Right hindlimb (tissue), 1 donor: ENCODE measurements at places on chromosomes 2 and 18.

DNA sequence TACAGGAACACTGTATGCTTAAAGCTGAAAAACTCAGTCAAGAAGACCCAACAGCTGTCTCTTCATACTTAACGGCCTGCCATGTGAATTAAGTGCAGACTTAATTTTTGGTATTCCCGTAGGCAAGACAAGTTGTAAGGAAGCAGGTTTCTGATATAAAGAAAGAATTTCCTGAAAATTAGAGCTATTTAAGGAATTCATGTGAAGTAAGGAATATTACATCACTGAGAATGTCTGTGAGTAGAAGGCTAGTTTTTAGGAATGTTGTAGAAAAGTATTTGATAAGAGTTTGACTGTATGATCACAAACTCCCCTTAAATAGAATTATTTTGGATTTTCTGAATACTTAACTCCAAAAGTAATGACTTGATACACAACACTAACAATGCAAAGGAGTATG lies 51.0 kb downstream of the WDR33 start:
- no peak for DNase-seq

DNA sequence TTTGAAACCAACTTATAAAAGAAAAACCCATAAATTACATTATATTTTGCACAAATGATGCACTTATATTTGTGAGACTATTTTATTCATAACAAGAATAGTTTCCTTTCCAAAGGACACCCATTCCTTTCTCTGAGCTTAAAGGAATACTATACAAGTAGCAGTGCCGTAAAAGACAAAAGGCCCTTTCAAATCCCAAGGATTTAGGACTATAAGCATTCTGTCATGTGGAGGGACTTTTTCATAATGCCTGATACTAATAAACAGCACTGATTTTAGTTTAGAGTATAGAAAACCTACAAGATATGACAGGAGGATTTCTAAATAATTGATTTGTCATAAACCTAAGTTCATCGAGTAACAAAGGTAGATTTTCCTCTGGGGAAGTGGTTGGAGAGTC lies 1134.2 kb upstream of the ZEB2 start:
- no peak for DNase-seq

- no peak for DNase-seq
Measured at GRCh38 chr2:209395652-209396051, 28.2 kb upstream of the MAP2 start.

- no peak for DNase-seq
Measured at GRCh38 chr2:174442546-174443510, 44.0 kb downstream of the GPR155 start.

GRCh38 chr2:48471048-48471474 lies 58.9 kb upstream of the STON1 start:
- DNase-seq, result no peak

GRCh38 chr2:151336863-151337371 lies 20.5 kb upstream of the TNFAIP6 start:
- DNase-seq, result no peak
